ENCODE measurements at places on chromosomes 4 and X.

DNA sequence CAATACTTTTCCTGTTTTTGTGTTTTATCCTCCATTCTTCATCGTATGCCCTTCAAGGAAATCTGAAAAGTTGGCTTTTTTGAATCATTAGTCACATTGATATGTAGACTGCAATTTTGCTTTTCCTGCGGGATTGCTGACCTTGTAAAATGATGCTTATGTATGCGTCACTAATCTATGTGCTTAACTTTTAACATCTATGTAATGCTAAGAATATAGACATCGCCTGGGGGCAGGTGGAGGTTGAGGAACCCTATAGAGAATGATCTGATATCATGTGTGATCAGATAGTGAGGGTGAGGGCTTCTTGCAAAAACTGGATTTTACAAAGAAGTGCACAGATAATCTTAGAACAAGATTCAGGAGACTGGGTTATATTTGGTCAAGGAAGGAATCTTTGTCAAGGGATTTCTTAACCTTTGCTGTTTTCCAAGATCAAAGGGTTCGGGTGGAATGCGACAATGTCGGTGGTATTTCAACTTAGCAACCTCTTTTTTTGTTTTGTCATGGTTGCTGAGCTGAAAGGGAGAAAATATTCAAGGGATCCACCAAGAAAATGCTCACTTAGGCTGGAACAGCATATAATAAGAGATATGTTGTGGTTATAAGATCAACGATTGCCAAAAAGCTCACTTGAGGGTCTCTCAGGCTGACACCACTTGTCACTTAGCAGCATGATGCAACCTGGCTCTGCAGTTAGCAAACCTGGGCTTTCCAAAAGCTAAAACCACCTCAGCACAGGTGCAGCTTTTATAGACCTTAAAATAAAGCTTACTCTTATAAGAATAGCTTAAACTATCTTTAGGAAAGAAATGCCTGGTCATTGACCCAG is 70.6 kb upstream of the PUDP start:
- no peak for DNase-seq

- no peak for DNase-seq
Observed at GRCh38 chr4:2660596-2661211, 95.4 kb downstream of the TNIP2 start.

- no peak for DNase-seq
Observed at GRCh38 chr4:61864286-61864685, 664.2 kb downstream of the ADGRL3 start.

DNA sequence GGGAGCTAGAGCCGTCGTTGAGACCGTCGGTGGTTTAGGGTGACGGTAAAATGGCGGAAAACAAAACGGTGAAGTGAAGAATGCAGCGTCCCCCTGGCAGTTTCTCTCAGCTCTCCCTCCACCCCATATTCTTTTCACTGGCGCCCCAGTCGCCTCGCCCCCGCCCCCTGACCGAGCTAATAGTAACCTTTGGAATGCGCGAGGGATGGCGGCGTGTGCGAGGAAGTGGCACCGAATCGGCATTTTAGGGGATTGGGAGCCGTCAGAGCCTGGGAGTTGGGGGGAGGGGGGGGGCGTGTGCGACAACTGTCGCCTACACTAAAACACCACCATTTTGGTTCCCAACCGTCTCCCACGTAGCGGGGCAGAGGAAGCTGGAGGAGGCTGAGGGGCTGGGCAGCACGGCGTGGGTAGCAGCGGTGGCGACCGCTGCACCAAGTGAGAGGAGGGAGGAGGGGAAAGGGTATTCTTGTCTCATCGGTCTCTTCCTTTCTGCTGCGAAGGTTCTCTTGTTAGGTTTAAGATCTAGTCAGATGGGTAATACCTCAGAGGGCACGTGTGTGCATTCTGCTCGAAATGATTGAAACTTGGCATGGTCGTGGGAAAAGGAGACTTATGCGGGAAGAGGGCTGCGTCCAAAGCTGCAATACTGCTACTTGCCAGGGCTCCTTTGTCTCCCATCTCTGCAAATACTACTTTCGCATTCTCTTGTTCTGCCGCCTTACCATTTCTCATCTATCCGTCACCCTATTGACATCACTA is 840 bp downstream of the ZNF711 start:
- DNase-seq, result peak; percentile 60

DNA sequence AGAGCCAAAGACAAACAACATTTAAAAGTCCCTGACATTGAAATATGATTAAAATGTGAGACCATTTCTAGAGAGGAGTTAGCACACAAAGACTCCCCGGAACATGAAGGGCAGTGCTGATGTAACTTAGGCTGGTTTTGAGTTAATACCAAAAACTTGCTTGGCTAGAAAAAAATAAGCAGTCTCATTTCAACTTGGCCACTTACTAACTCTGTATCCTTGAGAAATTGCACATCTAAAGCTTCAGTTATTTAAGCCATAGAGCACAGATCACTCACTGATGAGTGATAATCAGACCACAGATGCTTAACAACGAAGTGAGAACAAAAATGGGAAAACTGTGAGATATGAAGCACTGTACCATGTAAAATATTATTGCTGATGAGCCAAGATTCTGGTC is 65.9 kb upstream of the MAOA start:
- DNase-seq, result no peak

- no peak for DNase-seq
Observed at GRCh38 chrX:10841579-10841978, 221.2 kb upstream of the MID1 start.

GRCh38 chr4:128350449-128351045 is 62.9 kb upstream of the PGRMC2 start:
- no peak for DNase-seq

GRCh38 chr4:110735686-110736085 is 112.8 kb upstream of the PITX2 start:
- no peak for DNase-seq

DNA sequence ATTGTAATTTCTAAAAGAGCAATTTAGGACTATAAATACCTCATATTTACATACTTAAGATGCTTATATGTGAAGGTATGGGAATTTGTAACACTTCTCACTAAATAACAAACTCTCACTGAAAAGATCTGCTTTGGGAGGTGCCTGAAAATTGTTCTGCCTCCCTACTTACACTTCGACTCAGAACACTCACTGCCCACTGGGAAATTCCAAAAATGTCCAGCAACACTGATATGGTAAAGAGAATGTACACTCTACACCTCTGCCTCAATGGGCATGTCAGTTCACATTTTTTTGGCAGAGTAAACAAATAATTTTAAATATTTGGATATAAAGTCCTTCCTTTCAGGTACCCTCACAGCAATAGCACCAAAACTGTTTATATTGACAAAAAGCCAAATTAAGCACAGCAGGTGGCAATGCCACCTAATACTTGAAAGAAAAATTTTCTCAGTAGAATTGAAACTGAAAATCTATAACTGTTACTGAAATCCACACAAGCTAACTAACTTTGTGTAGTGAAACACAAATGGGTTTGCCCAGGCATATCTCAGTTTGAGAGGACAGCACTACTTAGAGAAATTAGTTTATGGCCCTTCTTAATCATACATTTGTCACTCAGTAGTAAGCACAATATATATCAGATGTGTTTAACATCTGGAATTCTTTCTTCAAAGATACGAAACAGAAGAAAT is 67.1 kb downstream of the PRDM5 start:
- DNase-seq, result no peak

GRCh38 chrX:41276661-41277506 is 57.1 kb upstream of the DDX3X start:
- DNase-seq, result no peak

DNA sequence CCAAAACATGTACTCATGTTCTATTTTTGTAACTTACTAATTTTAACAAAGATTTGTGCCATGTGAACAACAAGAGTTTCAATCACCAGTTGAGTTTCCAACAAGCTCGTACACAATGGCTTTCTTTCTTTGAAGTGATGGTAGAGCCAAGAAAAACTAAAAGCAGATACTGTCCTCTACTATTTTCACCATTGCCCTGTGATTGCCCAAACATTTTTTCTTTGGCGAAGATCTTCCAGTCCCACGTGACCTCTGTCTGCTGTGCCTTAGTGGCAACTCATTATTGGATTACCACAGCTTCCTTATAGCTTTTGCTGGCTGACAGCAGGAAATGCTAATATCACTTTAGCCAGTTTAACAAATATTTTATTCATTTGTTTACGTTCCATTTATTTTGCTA is 1147.1 kb downstream of the STIM2 start:
- no peak for DNase-seq

GRCh38 chr4:176671532-176671931 is 121.2 kb downstream of the VEGFC start:
- no peak for DNase-seq

GRCh38 chrX:97021680-97022079 is 138.0 kb downstream of the RPA4 start:
- DNase-seq, result no peak

DNA sequence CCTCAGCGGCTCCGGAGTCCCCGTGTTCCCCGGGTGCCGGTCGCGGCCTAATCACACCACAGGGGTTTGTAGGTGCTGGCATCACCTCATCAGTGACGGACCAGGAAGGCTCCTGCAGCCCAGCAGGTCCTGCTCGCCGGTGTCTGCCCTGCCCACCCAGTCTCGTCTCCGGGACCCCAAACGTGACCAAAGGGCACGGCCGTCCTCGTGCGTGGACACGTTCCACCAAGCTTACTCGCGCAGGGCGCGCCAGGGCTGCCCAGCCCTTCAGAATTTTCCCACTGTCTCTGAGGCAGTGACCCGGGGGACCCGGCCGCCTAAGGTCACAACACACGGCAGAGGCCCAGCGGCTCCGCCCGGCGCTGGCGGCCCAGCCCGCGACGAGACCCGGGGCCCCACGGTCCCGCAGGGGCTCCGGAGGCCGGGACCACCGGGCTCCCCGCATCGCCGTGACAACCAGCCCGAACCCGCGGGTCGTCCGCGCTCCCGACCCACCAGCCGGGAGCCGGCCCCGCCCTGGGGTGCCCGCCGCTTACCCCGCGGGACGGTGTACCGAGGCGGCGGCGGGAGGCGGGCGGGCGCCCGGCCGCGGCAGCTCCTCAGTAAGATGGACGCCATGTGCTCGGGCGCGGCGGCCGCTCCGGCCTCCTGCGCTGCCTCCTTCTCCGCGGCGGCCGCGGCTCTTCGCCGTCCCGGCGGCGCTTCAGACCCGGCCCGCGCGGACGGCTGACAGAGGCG is 454 bp downstream of the LETM1 start:
- DNase-seq, result no peak

- peak; percentile 74 for DNase-seq
Observed at GRCh38 chrX:77014377-77015372, 432.5 kb upstream of the FGF16 start.

- no peak for DNase-seq
Observed at GRCh38 chr4:46370531-46370930, 19.4 kb downstream of the GABRA2 start.

DNA sequence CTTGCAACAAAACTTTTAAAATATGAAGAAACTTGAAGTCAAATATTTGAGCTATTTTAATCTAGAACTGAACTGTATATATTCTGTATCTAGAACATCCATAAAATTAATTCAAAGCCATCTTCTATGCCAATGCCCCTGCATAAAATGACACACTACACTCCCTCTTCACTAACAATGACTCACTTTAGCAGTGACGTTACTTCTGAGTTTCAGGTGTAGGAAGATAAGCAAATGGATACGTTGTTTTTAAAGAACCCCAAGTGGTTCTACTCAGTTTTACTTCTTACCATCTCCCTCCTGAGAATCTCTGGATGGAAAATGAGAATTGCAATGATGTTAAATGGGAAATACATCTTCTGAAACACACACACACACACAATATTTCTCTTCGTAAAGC is 45.2 kb downstream of the CXXC4 start:
- no peak for DNase-seq

DNA sequence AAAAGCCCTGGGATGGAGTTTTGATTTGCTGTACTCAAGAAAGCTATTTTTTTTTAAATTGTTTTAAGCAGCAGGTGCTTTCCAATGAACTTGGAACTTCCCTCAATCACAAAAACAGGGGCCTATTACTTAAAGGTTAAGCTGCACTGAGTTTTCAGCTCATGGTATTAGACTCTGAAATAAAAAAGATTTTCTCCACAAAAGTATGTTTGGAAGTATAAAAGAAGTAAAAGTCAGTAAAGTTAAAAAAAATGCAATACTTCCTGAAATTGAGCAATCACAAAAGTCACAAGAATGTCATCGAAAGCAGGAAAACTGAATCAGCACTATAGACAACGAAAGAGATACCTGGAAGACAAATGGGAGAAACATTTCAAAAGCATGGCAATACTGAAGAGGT is 38.9 kb upstream of the PLAC8 start:
- DNase-seq, result no peak

DNA sequence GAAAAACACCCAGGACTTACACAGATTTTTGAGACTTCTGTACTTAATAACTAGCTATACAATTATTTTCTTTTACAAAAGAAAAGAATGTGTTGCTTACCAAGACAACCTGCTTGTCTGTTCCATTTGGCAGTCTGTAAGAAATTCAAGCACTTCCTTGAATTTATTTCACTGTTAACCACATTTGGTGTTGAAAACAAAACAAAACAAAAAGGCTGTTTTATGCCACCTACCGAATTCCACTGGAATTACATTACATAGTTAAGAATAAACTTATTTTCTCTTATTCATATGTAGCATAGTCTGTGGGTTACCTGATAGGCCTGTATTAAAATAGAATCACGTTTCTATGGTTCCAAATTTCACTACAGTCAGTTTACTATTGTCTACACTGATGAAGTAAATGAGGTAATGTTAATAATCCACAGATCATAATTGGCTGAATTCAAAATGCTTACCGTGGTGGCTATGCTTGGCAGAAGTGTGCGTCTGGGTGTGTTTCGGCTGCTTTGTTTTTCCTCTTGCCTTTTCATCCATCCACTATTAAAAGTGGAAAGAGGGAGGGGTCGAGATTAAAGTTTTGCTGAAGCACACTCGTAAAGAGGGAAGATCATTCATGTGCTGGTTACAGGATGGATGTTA is at the start of gene TLR1:
TLR1 (minus strand) TSS at position 138 of the 642 bp plus-strand sequence. CDS start 5,960 bp downstream, outside the sequence.
- DNase-seq, result no peak

- DNase-seq, result no peak
Observed at GRCh38 chrX:2468261-2469195, 32.2 kb downstream of the DHRSX start.

- DNase-seq, result no peak
Observed at GRCh38 chr4:175456131-175456530, 355.9 kb downstream of the GPM6A start.

GRCh38 chr4:16530688-16531635 is 304.7 kb upstream of the TAPT1 start:
- DNase-seq, result no peak

GRCh38 chr4:88659055-88659889 is 38.4 kb downstream of the NAP1L5 start:
- DNase-seq, result peak; percentile 83
